Activated CD4-positive, alpha-beta memory T cell treated with anti-CD3 and anti-CD28 coated beads for 36 hours (primary cell): ENCODE measurements at places on chromosomes 3 and 15. TPM values are rescaled to one million over a fixed set of nuclear protein-coding genes. Genes with fewer than 3 reads are reported as not detected.
A peak's percentile ranks its signal among the peaks of the same experiment; 100 is the strongest.

GRCh38 chr15:50740955-50741354, 24.6 kb downstream of the SPPL2A start:
- H3K27me3 ChIP-seq: no peaks in the 10 kb centered on the region
- H3K27ac ChIP-seq: no peak overlapping the region
- peaks cover 22% of the 10 kb centered on the region for H3K36me3 ChIP-seq
- no peaks in the 10 kb centered on the region for H3K4me1 ChIP-seq
- DNase-seq: no peak
- H3K4me3 ChIP-seq: no peak overlapping the region

DNA sequence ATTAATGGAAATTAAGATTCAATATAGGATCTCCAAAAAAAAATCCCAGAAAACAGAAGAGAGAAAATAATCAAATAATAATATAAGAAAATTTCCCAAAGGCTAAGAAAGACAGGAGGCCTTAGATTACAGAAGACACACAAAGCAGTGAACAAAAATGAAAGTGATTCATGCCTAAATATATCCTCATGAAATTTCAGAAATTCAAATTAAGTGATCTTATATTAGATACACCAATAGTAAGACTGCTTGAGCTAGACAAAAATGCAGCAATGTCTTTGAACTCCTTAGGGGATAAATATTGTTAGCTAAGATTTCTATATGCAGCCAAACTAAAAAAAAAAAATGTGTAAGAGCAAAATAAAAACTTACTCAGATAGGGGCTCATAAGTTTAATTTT, 44.6 kb upstream of the ARPP21 start:
- H3K4me1 ChIP-seq: no peaks in the 10 kb centered on the region
- no peak for DNase-seq
- no peaks in the 10 kb centered on the region for H3K27me3 ChIP-seq
- no peak overlapping the region for H3K27ac ChIP-seq
- no peak overlapping the region for H3K4me3 ChIP-seq

- no peaks in the 10 kb centered on the region for H3K36me3 ChIP-seq
- H3K4me1 ChIP-seq: no peaks in the 10 kb centered on the region
- no peak overlapping the region for H3K27ac ChIP-seq
These were observed 192.6 kb downstream of the FMN1 start for GRCh38 chr15:33001926-33002325.

DNA sequence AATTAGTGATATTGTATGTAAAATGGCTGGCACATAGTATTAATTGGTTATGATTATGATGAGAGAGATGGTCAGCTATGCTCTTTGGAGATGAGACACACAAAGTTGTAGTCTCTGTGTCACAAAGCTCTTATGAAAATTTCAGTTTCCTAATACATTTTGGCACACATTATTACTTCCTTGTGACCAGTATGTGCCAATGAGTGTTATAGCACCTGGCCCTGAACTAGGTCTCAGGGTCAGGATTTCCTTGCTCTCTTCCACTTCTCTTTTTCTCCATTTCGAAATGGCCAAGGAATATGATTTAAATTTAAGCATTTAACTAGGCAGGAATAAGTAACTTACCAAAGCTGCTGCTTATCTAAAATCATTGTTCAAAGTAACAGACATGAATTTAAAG, 28.0 kb downstream of the TIPARP start:
- H3K27ac ChIP-seq: no peak overlapping the region
- peaks cover 37% of the 10 kb centered on the region for H3K36me3 ChIP-seq
- no peaks in the 10 kb centered on the region for H3K27me3 ChIP-seq
- H3K4me1 ChIP-seq: peaks cover 17% of the 10 kb centered on the region

Gene IMPG2
- 0.10 TPM for total RNA-seq

Gene OSBPL10
- total RNA-seq: 3.5 TPM

- H3K4me1 ChIP-seq: peaks cover 85% of the 10 kb centered on the region
- H3K4me3 ChIP-seq: peak overlapping the region; percentile 77
- no peaks in the 10 kb centered on the region for H3K27me3 ChIP-seq
- peaks cover 2% of the 10 kb centered on the region for H3K36me3 ChIP-seq
These were observed 86.9 kb upstream of the RASGRP1 start for GRCh38 chr15:38651328-38652038.

DNA sequence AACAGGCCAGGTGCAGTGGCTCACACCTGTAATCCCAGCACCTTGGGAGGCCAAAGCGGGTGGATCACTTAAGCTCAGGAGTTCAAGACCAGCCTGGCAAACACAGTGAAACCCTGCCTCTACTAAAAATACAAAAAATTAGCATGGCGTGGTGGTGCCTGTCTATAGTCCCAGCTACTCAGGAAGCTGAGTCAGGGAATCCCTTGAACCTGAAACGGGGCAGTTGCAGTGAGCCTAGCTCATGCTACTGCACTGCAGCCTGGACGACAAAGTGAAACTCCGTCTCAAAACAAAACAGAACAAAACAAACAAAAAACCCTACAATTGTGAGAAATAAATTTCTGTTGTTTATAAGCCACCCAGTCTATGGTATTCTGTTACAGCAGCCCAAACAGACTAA, 94.7 kb downstream of the PIK3CB start:
- no peak overlapping the region for H3K4me3 ChIP-seq
- no peaks in the 10 kb centered on the region for H3K27me3 ChIP-seq
- H3K4me1 ChIP-seq: peaks cover 11% of the 10 kb centered on the region
- peaks cover 26% of the 10 kb centered on the region for H3K36me3 ChIP-seq

Gene GAP43
- total RNA-seq: not detected

DNA sequence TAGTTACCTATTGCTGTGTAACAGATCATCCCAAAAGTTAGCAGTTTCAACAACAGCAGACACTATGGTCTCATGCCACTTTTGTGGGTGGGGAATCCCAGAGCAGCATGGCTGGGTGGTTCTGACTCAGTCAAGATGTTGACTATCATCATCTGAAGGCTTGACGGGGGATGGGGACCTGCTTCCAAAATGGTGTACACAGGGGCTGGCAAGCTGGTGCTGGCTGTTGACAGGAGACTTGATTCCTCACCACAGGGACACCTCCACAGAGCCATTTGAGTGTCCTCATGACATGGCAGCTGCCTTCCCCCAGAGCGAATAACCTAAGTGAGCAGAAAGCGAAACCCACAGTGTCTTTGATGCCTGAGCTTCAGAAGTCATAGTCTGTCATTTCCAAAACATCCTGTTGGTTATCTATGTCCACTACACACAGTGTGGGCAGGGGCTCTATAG, 19.1 kb downstream of the DNAJB8 start:
- H3K36me3 ChIP-seq: peaks cover 10% of the 10 kb centered on the region
- no peaks in the 10 kb centered on the region for H3K27me3 ChIP-seq
- peak overlapping the region; percentile 24 for H3K4me3 ChIP-seq
- H3K4me1 ChIP-seq: peaks cover 39% of the 10 kb centered on the region
- H3K27ac ChIP-seq: peak overlapping the region; percentile 89

Gene ROPN1
- not detected for total RNA-seq

GRCh38 chr15:72182673-72183072, 14.9 kb downstream of the GRAMD2A start:
- no peak overlapping the region for H3K27ac ChIP-seq
- no peaks in the 10 kb centered on the region for H3K36me3 ChIP-seq
- no peak for DNase-seq
- no peak overlapping the region for H3K4me3 ChIP-seq

- DNase-seq: peak; percentile 22
- no peak overlapping the region for H3K4me3 ChIP-seq
- H3K27ac ChIP-seq: peak overlapping the region; percentile 50
- no peaks in the 10 kb centered on the region for H3K27me3 ChIP-seq
These were observed 64.4 kb upstream of the CRTC3 start for GRCh38 chr15:90465140-90465929.

DNA sequence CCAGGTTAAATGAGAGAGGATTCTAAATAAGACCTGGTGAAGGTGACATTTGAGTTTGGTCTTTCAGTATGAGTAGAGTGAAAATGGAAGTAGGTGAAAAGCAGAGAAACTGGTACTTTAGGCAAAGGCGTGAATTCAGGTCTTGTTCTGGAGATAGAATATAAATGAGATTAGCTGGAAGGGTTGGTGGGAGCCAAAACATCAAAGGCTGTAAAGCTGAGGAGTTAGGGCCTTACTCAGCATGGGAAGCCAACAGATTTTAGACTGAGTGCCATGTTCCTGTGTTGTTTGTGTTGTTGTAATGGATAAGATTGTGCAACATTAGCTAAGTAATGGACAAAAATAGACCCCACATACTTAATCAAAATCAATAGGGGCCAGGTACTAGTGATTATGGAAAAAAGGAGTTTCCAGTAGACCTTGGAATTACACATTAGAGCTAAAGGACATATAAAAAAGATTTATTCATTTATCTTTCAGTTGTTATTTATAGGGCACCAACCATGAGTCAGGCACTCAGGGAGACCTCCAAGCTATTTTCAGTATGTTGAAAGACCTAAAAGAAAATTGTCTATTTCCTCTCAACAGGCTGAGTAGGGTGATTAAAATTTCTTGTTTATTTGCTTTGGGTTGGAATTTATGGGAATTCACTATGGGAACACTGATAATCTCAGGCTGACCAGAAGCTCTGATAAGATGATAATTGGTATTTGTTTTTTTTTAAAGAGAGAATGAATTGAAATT, 20.8 kb downstream of the ARL14 start:
- H3K4me3 ChIP-seq: no peak overlapping the region
- H3K4me1 ChIP-seq: peaks cover 1% of the 10 kb centered on the region
- no peaks in the 10 kb centered on the region for H3K36me3 ChIP-seq
- H3K27me3 ChIP-seq: no peaks in the 10 kb centered on the region
- DNase-seq: no peak

DNA sequence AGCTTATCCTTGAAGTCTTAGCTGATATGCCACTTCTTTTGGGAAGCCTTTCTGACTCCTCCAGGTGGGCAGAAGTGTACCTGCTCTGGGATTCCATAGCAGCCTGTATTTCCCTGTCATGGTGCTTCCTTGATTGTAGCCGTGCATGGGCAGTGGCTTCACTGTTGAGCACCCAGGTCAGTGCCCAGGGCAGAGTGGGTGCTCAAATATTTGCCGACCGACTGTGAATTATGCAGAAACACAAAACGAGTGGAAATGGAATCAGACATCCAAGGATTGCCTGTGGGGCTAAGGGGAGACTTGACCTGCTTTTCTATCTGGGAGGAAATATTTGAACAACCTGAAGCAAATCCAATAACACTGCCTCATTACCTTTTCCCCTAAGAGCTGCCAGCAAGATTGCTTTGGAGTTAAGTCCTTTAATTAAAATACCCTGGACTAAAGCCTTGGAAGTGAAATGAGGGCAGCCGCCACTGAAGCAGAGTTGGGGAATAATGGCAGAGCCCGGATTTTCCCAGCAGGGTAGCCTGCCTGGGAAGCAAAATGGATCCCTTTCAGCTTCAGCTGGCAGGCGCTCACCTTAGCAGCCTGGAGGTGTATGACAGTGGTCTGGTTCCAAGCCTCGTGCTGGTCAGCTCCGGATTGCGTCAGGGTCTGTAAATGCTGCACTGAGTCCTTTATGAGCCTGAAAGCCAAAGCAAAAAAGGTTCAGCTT, 14.9 kb downstream of the ACOX2 start:
- no peak for DNase-seq
- H3K4me3 ChIP-seq: no peak overlapping the region
- no peaks in the 10 kb centered on the region for H3K36me3 ChIP-seq
- H3K27me3 ChIP-seq: no peaks in the 10 kb centered on the region
- H3K27ac ChIP-seq: no peak overlapping the region

Gene BFSP2
- total RNA-seq: not detected

Gene GNAT1
- not detected for total RNA-seq
